Activated naive CD8-positive, alpha-beta T cell treated with anti-CD3 and anti-CD28 coated beads, Interleukin-2, amount 10 ng/mL, durations not matched to agents 7 days and 5 days (primary cell): ENCODE measurements at places on chromosomes 5 and 9. TPM values are rescaled to one million over a fixed set of nuclear protein-coding genes. Genes with fewer than 3 reads are reported as not detected.

The CACNA1B gene
- total RNA-seq, result not detected

The BTNL9 gene
- total RNA-seq, result not detected

The HMHB1 gene
- not detected for total RNA-seq

- no peak for DNase-seq
Measured at GRCh38 chr9:136171801-136172411, 33.0 kb downstream of the LHX3 start.

- DNase-seq, result peak; percentile 15
Measured at GRCh38 chr9:93080406-93080805, 15.6 kb upstream of the CARD19 start.

GRCh38 chr5:40217553-40217952 is 462.2 kb upstream of the PTGER4 start:
- no peak for DNase-seq

- DNase-seq, result no peak
Measured at GRCh38 chr9:81460693-81461092, 228.7 kb downstream of the TLE1 start.
